Activated CD4-positive, alpha-beta T cell treated with anti-CD3 and anti-CD28 coated beads, Interleukin-2, amount 10 ng/mL, durations not matched to agents 7 days and 5 days (primary cell): ENCODE measurements at places on chromosomes 11 and 22.
A peak's percentile ranks its signal among the peaks of the same experiment; 100 is the strongest.

DNA sequence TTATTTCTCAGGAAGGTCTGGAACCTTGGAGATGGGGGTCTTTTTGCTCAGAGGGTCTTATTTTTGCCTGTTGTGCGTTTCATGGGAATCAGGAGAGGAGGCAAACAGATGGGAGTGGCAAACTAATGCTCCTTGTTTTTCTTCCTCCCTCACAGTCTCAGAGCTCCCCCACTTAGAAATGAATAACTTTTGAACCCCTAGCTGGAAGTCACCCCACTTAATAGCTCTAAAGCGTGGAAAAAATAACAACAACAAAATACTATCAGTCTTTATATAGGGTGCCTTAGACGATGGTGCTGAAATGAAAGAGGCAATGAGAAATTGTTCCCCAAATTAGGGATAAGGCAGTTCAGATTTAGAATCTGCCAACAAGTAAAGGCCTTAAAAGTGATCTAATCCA, 76.8 kb upstream of the BDNF start:
- no peaks in the 10 kb centered on the region for H3K27me3 ChIP-seq
- DNase-seq = no peak
- H3K27ac ChIP-seq = no peak overlapping the region
- no peaks in the 10 kb centered on the region for H3K4me1 ChIP-seq

DNA sequence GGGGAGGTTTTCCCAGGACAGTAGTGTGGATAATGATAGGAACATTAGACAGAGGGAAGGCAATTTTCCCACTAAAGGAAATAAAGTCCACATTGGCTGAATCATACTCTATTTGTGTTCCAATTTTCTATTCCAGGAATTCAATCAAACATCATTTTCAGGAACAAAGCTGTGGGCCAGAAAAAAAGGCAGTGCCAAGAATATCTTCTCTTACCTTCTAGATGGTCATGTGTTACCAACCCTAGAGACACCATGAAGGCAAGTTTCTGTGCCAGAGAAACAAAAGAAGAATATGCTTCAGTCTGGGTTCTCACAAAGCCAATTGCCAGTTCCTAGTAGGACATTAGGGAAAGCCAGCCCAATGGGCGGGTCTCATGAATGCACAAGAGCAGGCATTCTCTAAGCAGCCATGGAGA, 27.5 kb downstream of the LARGE2 start:
- no peak overlapping the region for H3K27ac ChIP-seq
- H3K4me3 ChIP-seq = no peak overlapping the region
- H3K27me3 ChIP-seq = no peaks in the 10 kb centered on the region
- no peaks in the 10 kb centered on the region for H3K4me1 ChIP-seq
- peaks cover 20% of the 10 kb centered on the region for H3K36me3 ChIP-seq
- no peak for DNase-seq

- peaks cover 54% of the 10 kb centered on the region for H3K4me1 ChIP-seq
- H3K36me3 ChIP-seq = peaks cover 48% of the 10 kb centered on the region
- no peaks in the 10 kb centered on the region for H3K27me3 ChIP-seq
- H3K4me3 ChIP-seq = no peak overlapping the region
- no peak for DNase-seq
- H3K27ac ChIP-seq = peak overlapping the region; percentile 9
Measured at GRCh38 chr11:34068111-34068510, 16.6 kb downstream of the CAPRIN1 start.

GRCh38 chr11:60221181-60221580, 21.8 kb downstream of the MS4A4E start:
- H3K27ac ChIP-seq = no peak overlapping the region
- no peak for DNase-seq
- H3K4me3 ChIP-seq = no peak overlapping the region
- peaks cover 4% of the 10 kb centered on the region for H3K27me3 ChIP-seq
- no peaks in the 10 kb centered on the region for H3K36me3 ChIP-seq

DNA sequence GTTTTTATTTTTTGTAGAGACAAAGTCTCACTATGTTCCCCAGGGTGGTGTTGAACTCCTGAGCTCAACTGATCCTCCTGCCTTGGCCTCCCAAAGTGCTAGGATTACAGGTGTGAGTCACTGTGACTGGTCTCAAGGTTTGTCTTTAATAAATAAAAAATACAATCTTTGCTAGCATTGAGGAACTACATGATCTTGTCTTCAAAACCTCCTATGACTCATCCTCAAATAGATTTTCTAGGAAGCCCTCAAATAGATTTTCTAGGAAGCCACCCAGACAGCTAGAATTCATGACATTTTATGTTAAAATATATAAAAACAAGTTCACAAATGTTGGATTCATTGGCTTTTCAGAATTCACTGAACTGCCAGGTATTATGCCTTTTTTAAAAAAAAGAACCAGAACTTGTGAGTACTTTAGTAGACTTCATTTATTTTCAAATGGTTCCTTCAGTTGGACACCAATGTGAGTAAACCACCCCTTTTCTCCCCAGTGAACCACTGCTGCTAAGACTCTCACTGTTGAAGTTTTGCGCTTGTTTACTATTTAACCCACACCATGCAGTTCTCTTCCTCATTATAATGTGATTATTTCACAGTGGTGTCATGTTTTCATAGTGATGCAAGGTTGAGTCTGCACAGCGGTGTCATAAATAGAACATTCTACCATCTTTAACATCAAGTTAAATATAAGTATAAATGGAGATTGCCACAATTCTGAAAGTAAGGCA, 303.9 kb downstream of the CASP12 start:
- peak overlapping the region; percentile 55 for H3K27ac ChIP-seq
- peaks cover 10% of the 10 kb centered on the region for H3K4me1 ChIP-seq
- DNase-seq = no peak
- H3K36me3 ChIP-seq = peaks cover 2% of the 10 kb centered on the region
- H3K4me3 ChIP-seq = no peak overlapping the region
- no peaks in the 10 kb centered on the region for H3K27me3 ChIP-seq

- H3K27me3 ChIP-seq = no peaks in the 10 kb centered on the region
- peaks cover 14% of the 10 kb centered on the region for H3K36me3 ChIP-seq
- no peak for DNase-seq
Measured at GRCh38 chr11:64235437-64236161, 1.2 kb downstream of the VEGFB start.

DNA sequence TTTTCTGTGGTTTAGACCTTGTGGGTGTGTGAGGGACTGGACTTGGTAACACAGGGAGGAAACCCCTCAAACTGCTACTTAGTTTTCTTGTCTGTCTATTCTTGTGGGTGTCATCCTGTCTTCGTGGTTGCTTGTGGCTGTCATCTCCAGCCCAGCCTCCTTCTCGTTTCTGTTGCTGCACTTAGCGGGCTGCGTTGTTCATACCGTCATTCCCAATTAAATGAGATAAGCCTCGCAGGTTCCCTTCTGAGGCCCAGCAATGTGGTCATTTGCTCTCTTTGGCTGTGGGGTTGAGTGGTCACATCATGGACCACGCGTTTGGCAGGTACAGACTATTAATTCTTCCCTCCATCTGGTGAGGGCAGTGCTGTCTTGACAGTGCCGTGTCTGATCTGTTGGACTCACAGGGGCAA, 18.8 kb downstream of the PANX1 start:
- peak; percentile 15 for DNase-seq
- no peaks in the 10 kb centered on the region for H3K36me3 ChIP-seq
- H3K27me3 ChIP-seq = no peaks in the 10 kb centered on the region
- H3K27ac ChIP-seq = no peak overlapping the region
- no peak overlapping the region for H3K4me3 ChIP-seq

DNA sequence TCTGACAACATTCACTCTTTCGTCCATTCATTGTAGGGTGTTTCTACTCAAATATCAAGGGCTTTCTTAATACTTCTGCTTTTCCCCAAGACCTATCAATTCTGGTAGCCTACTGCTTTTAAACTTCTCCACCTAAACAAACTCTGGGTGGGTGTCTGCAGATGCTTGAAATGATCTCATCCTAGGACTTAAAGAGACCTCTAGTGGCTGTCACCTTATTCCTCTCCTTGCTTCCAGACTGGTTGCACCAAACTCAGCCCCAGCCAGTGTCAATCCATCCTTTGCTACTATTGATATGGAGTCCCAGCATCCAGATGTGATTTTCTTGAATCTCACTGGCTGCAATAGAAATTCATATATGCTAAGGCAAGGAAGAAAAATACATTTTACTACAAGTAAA, 274.7 kb downstream of the NXPE2 start:
- no peaks in the 10 kb centered on the region for H3K4me1 ChIP-seq
- DNase-seq = no peak
- H3K4me3 ChIP-seq = no peak overlapping the region
- no peaks in the 10 kb centered on the region for H3K27me3 ChIP-seq
- H3K27ac ChIP-seq = no peak overlapping the region

DNA sequence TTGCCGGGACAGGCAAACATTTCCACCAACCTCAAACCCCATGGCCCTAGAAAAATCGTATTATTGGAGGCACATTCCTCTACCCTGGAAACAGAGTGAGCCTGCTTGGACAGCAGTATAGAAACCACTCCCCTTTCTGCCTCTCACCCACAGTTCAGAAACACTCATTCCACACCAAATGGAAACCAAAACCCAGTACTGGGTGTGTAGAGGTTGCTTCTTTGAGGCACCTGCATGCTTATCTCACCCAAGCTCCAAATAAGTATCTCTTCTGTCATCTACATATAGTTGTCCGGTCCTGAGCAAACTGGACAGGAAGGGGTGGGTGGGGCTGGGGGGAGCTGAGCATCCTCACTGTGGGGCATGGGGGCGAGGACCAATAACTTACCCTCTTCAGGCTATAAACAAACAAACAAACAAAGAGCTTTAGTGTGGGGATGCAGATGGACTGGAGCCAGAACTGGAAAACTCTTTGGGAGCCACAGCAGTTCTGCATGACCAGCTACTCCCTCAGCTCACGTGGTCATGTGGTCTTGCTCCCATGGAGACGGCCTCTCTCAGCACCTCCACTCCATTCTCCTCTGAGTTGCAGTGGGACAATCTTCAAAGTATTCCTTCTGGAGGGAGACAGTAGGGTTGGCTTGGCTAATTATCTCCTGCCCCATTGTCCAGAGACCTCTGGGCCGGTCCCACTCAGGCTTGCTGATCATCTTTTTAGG, 1.0 kb upstream of the PLAAT2 start:
- H3K4me3 ChIP-seq = no peak overlapping the region
- no peaks in the 10 kb centered on the region for H3K36me3 ChIP-seq
- DNase-seq = peak; percentile 68
- H3K27ac ChIP-seq = peak overlapping the region; percentile 71
- H3K4me1 ChIP-seq = peaks cover 72% of the 10 kb centered on the region

GRCh38 chr22:49953680-49954344, 6.8 kb upstream of the PIM3 start:
- H3K4me3 ChIP-seq = no peak overlapping the region
- no peak overlapping the region for H3K27ac ChIP-seq
- no peak for DNase-seq
- peaks cover 3% of the 10 kb centered on the region for H3K4me1 ChIP-seq
- no peaks in the 10 kb centered on the region for H3K36me3 ChIP-seq

- no peak overlapping the region for H3K27ac ChIP-seq
- H3K4me3 ChIP-seq = no peak overlapping the region
- H3K27me3 ChIP-seq = no peaks in the 10 kb centered on the region
- DNase-seq = no peak
- peaks cover 85% of the 10 kb centered on the region for H3K4me1 ChIP-seq
- H3K36me3 ChIP-seq = peaks cover 87% of the 10 kb centered on the region
Measured at GRCh38 chr22:23700706-23701105, 9.9 kb downstream of the RGL4 start.

- H3K27me3 ChIP-seq = peaks cover 35% of the 10 kb centered on the region
- no peak for DNase-seq
- no peaks in the 10 kb centered on the region for H3K36me3 ChIP-seq
- H3K27ac ChIP-seq = no peak overlapping the region
- no peak overlapping the region for H3K4me3 ChIP-seq
- H3K4me1 ChIP-seq = peaks cover 3% of the 10 kb centered on the region
Measured at GRCh38 chr22:38924347-38924952, 33.0 kb upstream of the APOBEC3A start.

- peaks cover 46% of the 10 kb centered on the region for H3K4me1 ChIP-seq
- peak overlapping the region; percentile 73 for H3K4me3 ChIP-seq
- DNase-seq = no peak
- H3K27me3 ChIP-seq = peaks cover 63% of the 10 kb centered on the region
- no peaks in the 10 kb centered on the region for H3K36me3 ChIP-seq
Measured at GRCh38 chr22:39241794-39242594, 2.8 kb downstream of the PDGFB start.

DNA sequence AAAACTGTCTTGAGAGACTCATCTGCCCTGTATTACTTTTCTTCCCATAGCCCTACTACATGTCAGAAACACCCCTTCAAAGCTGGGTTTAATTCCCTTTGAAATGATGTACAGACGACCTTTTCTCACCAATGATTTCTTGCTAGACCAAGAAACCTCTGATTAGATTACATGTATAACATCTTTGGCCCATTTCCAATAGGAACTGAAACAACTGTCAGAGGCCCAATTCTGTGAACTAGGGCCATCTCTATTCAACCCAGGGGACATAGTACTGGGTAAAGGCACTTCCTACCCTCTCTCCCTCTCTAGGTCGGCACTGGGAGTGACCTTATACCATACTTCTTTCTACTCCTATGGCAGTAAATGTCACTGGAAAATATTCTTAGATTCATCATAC, 19.4 kb downstream of the NPAT start:
- no peak overlapping the region for H3K27ac ChIP-seq
- H3K4me3 ChIP-seq = no peak overlapping the region
- peaks cover 84% of the 10 kb centered on the region for H3K36me3 ChIP-seq
- H3K27me3 ChIP-seq = no peaks in the 10 kb centered on the region
- peaks cover 29% of the 10 kb centered on the region for H3K4me1 ChIP-seq

GRCh38 chr22:37467391-37467955, 18.7 kb downstream of the MFNG start:
- peaks cover 39% of the 10 kb centered on the region for H3K36me3 ChIP-seq
- DNase-seq = no peak
- H3K4me1 ChIP-seq = peaks cover 9% of the 10 kb centered on the region
- H3K27ac ChIP-seq = no peak overlapping the region
- H3K27me3 ChIP-seq = no peaks in the 10 kb centered on the region

DNA sequence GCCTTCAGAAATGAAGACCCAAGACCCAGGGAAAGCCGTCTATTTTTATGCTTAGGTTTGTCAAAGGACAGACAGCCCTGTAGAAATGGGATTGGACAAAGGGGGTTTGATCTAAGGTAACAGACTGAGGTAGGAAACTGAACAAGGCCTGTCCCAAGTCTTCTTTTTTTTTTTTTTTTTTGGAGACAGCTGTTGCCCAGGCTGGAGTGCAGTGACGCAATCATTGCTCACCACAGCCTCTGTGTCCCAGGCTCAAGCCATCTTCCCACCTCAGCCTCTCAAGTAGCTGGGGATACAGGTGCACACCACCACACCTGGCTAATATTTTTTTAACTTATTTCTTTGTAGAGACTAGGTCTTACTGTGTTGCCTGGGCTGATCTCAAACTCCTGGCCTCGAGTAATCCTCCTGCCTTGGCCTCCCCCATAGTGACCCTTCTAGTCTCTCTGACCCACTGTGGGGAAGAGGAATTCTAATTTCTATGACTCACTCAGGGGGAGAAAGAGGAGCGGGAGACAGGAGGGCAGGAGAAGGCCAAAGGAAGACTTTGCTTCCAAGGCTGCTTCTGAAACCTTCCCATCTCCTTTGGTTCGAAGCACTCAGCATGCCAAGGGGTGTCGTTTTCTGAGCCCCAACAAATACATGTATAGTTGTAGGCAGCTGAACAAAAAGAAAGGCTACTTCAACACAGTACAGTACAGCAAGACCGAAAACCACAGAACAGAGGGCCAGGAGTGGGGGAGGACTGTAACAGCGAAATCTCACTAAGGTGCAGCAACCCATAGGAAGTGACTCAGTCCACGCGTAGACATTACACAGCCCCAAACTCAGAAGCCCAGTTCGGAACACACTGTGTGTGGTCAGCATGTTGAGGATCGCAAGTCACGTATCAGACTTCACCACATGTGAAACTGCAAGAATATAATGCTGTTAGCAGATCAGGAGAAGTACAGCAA, 872 bp downstream of the TMA7B start:
- peak; percentile 72 for DNase-seq
- no peaks in the 10 kb centered on the region for H3K27me3 ChIP-seq
- H3K36me3 ChIP-seq = peaks cover 88% of the 10 kb centered on the region
- peak overlapping the region; percentile 46 for H3K4me3 ChIP-seq
- peak overlapping the region; percentile 83 for H3K27ac ChIP-seq
